ENCODE measurements at places on chromosomes 6 and 20.

DNA sequence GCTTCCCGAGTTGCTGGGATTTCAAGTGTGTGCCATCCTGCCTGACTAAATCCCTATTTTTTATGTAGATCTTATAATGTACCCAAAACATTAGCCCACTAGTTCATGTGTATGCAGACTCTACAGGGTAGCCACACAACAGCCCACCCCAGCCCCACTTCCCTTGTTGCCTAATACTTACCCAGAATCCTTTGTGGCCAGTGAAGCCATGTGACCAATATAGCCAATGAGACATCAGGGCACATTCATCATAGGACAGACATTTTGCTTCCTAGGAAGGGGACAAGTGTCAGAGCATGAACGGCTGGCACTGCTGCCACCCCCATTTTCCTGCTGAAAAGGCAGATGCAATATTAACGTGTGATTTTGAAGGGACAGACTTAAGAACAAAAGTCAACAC is 36.0 kb upstream of the TCP11 start:
- no peak for DNase-seq

DNA sequence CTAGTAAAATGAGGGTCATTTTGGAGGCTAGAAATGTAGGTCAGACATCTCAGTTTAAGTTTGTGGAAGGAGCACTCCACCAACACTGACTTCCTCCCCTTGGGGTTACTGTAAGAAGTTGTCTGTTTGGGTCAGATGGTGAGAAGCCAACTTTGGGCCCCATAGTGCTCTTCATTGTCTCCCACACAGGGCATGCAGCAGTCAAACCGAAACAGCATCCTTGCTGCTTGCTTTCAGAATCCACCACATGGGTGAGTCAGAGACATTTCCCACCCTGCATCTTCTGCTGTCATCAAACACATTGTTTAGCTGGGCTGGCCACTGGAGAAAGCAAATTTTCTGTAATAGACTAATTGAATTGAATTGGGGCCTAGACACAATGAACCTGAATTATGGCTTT is 16.8 kb downstream of the IL17F start:
- no peak for DNase-seq

- peak; percentile 72 for DNase-seq
Observed at GRCh38 chr6:46044881-46045617, 29.4 kb upstream of the CLIC5 start.

- DNase-seq: no peak
Observed at GRCh38 chr6:115873901-115874300, 186.8 kb downstream of the FRK start.

DNA sequence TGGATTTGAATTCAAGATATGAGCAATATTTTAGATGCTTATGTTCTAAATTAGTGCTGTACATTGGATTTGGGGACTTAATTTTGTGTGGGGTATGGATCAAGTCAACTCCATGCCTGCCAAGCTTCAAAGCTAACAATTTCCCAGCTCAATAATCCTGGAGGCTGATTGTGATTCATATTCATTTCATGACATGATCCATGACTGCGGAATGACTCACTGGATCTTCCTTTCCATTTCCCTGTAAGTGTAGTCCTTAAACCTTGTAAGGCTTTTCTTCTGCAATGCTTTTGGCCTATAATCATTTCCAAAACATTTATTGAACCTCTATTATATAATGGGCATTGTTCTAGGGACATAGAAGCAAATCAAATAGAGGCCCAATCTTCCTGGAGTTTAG is 44.7 kb upstream of the CCN2 start:
- no peak for DNase-seq
